NCI-H187 treated with DMSO at 0.1 percent for 48 hours (cell line): ENCODE measurements at places on chromosomes 5 and 9.

GRCh38 chr5:144131261-144131660, 39.2 kb downstream of the YIPF5 start:
- DNase-seq = no peak

DNA sequence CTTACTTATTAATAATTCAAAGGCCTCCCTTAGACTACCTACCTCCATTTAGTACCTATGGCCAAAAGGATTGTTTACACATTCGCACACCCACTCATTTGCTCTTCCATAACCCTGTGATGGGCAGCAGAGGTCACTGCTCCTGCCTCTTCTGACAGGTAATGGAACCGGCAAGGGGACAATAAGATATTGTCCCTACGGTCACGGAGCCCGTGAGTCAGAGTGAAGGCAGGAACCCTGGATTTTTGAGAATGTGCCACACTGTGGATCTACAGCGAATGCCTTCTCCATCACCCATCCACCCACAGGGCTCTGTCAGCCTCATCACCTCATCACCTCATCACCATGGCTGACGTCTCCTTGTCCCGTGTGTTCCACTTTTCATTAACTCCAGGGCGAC, 132.3 kb downstream of the MYO10 start:
- no peak for DNase-seq

DNA sequence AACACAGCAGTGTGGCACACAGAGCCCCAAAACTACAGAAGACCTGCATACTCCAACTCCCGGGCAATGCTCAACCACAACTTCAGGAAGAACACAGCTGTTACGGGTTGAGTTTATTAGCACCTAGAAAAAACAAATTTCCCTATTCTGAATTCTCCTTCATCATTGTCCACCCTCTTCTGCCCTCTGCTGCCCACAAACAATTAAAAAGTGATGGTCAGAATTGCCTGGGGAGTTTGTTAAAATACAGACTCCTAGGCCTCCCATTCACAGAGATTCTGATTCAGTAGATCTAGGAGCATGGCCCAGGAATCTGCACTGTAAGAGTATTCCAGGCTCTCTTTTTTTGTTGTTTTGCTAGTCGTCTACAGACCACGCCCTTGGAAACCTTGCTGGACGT, 310.6 kb downstream of the NDUFS4 start:
- no peak for DNase-seq

- no peak for DNase-seq
Measured at GRCh38 chr5:157770665-157771064, 27.2 kb downstream of the LSM11 start.

- no peak for DNase-seq
Measured at GRCh38 chr5:60209146-60209840, 315.8 kb upstream of the PDE4D start.

DNA sequence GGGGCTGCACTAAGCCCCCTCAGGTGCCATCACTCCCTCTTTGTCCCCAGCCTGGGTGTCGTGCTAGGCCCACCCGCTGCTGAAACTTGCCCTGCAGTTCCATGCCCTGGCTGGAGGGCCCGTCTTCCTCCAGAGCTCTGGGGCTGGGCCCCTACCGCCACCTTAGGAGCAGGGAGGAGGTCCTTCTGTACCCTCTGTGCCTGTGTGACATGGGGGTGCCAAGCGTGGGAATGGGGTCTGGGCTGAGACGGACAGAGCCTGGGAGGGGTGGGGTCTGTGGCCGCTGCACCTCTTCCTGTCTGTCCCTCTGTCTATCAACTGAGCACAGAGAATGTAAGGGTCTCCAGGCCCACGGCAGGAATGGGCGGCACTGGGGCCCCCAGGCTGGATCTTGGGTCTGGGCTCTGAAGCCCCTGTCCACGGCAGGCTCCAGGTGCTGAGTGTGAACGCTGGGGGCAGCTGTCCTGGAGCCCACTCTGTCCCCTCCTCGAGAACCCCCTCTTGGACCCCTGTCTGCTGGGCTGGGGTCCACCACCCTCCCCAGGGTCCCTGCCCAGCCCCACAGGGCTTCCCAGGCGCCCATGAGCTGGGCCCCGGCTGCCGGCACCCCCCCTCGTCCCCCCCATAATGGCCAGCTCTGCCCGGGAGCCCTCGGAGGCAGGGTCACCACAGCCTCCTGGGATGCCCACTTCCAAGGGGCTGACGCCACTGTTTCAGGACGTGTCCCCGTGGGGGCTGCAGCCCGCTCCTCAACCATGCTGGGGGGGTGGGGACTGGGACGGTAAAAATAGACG, 15.8 kb upstream of the NRARP start:
- DNase-seq = no peak

GRCh38 chr5:73232266-73233041, 59.5 kb downstream of the TMEM174 start:
- DNase-seq = no peak

- DNase-seq = no peak
Measured at GRCh38 chr9:74824654-74825053, 63.1 kb downstream of the TRPM6 start.

DNA sequence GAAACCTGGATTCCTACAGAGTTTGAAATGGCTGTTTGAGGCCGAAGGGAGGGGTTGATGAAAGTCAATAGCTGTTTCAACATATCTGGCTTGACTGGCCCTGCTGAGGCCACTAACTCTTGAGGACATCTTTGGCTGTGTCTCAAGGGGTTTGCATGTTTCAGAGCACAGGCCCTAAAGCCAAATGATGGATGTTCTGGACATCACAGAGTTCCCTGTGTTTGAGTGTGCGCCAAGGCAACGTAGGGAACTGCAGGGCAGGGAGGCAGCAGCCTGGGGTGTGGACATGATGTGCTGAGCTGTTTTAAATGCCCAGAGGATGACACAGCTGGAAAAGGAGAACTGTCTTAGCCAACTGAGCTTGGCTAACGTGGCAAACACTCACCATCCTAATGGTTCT, 89.6 kb downstream of the RAPGEF1 start:
- no peak for DNase-seq

- DNase-seq = no peak
Measured at GRCh38 chr9:114988962-114989599, 58.7 kb upstream of the TNFSF8 start.

GRCh38 chr9:18274693-18275092, 199.3 kb upstream of the ADAMTSL1 start:
- no peak for DNase-seq

GRCh38 chr9:114532561-114533237, 27.4 kb upstream of the WHRN start:
- DNase-seq = no peak
